ENCODE measurements at places on chromosomes 12 and 14.

DNA sequence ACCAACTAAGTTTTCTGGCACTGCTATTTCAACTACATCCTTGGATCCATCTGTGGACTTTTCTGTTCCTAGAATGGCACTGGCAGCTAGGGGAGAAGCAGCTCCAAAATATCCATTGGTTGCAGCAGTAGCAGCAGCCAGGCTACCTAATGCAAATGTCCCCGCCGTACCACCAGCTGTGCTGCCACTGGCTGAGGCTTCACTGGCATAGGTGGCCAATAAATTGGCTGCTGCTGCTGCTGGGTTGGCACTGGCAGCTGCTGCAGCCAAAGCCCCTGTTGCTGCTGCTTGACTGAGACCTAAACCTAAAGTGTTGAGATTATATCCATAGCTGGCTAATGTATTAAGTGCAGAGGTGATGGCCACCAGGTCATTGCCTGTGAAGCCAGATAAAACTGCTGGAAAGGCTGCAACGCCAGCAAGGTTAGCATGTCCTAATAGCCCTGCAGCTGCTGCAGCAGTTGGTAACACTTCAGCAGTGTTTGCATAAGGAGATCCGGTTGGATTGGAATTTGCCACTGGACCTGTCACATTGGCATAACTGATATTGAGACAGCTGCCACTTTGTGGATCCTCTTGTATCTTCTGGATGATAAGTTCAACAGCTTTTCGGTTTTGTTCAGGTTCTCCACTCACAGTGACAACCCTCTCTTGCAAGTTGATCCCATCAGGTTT lies 149.5 kb downstream of the NOVA1 start:
- no peak for DNase-seq

DNA sequence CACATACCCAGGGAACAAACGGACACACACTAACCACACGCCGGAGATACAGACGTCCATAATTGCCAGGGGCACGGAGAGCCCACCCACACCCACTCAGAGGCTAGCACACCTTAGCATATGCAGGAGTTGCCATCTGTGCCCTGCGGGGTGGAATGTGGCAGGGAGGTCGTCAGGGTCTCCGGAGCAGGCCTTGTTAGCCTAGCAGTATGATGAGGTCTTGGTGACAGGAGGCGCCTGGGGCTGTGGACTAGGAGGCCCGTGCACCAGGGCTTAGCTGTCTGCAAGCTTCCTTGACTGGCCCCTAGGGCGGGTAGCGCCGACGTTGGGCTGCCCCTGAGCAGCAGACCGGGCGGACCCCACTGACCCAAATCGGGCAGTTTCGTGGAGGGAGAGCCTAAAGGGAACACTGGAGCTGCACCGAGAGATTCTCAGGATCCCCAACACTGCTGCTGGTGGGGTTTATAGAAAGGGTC lies 10.0 kb downstream of the STAC3 start:
- no peak for DNase-seq

DNA sequence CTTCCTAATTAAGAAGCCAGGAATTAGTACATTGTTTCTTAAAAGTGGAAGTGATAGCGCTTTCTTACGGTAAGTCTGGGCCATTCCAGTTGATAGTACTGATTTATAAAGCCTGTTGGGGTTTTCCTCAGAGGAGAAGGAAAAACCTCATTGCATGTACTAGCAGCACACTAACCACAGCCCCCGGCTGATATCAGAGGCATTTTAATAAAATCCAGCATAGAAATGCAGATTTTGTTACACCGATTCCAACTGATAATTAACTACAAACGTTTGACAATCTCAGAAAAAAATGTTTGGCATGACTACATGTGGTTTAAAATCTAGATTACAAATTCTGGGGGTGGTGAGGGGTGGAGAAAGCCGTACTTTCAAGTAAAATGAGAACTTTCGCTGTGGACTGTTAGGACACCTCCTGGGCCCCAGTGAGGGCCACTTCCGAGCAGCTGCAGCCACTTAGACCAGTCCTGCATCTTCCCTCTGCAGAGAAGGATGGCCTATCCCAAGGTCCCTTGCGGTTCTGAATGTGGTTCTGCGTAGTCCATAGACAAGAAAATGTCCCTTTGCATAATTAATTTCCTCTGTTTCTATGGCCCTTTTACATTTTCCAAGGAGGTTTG lies 374.4 kb downstream of the NUAK1 start:
- DNase-seq = no peak

DNA sequence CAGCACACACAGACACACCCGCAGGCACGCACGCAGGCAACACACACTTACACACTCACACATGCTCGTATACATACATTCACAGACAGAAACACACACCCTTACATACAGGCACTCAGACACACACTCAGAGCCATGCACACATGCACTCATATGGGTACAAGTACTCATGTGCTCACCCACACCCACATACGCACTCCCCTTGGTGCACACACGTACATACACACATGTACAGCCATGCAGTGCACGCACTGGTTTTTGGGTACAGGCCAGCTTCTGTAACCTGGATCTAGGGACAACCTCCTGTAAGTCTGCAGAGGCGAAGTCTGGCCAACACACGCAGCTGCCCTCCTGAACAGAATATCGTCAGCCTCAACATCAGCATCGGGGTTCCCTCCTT lies 221.3 kb upstream of the RTL1 start:
- DNase-seq = no peak

DNA sequence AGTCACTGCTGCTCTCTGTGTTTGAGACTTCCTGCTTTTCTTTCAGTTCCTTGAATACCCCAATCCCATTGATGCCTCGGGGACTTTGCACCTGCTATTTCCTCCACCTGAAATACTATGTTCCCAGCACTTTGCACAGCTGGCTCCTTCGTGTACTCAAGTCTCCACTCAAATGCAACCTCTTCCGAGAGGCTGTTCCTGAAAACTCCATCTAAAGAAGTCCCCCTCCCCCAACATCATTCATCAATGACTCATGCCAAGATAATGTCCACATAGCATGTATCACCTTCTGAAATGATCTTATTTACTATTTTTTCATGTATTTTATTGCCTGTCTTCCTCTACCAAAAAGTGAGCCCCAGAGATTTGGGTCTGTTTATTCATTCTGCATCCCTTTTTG lies 48.6 kb downstream of the HSPB8 start:
- no peak for DNase-seq

- DNase-seq = no peak
Measured at GRCh38 chr12:10305411-10305810, 2.3 kb upstream of the KLRD1 start.

DNA sequence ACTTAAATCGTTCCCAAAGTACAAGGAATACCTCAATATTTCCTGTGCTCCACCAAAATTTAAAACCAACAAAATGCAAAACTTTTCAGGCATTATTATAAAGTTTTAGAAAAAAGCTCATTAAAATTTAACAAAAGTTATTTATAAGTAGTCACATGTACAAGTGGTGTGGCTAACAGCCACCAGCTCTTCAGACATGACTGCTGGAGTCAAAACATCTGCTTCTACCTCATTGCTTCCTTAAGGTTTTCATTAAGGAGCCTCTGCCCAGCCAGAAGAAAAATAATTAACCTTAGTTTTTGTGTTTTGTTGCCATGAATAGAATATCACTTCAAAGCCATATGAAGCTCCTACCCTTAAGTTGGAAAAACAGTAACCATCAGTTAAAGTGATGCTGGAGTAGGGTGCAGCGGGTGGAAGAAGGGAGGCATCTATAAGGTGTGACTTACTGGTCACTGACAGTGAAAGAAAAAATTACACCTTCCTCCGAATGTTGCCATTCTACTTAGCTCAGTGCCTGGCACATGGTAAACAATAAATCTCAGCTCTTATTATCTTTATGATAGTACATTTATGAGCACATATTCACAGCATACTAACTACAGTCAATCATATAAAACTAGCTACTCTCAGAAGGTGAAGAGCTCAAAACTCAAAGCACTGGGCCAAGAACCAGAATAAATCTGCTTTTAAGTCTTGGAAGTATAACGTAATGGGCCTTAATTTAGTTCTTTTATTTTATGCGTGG lies 57.7 kb downstream of the GALC start:
- DNase-seq = no peak

GRCh38 chr12:90238663-90239271 lies 530.1 kb upstream of the ATP2B1 start:
- no peak for DNase-seq

- DNase-seq = no peak
Measured at GRCh38 chr14:69953266-69953915, 74.2 kb downstream of the SMOC1 start.

DNA sequence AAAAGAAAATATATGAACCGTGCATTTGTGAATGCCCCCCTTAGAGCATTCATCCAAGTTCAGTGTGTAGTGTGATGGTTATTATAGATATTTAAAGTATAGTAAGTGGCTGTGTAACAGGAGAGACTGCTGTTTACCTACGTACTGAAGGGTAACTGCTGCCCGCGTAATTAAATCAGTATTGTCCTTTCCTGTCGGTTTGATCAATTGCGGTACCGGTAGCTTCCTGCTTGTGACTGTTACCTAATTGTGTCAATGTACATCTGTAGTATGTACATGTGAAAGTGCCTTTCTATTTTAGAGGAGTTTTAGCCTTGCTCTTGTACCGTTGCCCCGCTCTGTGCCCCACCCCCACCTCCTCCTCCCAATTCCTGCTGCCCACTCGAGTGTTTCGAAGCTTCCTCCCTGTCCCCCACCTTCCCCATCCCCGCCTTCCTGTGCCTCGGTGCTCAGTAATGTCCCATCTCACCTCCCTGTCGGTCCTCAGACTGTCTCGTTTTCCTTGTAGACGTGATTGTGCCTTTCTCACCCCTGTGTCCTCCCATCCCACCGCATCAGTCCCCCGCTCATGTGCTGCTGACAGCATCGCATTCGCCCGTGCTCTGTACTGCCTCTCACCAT lies 75.0 kb downstream of the KICS2 start:
- DNase-seq = peak; percentile 4

DNA sequence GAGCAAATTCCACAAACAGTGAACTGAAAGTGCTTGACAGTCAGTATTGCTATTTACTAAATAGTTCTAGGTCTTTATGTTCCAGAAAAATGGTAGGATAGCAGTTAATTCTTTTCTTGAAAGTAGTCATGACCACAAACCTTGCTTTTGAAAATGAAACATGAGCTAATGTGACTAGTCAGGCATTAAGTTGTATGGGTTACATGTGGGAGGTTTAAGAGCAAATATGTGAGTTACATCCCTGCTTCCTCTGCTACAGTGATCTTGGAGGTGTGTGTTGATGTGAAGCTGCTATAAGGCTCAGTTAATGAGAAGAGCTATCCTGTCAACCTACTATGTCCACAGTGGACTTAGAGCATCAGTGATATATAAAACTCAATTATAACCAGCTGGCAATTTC lies 741.6 kb downstream of the FSCB start:
- DNase-seq = no peak

DNA sequence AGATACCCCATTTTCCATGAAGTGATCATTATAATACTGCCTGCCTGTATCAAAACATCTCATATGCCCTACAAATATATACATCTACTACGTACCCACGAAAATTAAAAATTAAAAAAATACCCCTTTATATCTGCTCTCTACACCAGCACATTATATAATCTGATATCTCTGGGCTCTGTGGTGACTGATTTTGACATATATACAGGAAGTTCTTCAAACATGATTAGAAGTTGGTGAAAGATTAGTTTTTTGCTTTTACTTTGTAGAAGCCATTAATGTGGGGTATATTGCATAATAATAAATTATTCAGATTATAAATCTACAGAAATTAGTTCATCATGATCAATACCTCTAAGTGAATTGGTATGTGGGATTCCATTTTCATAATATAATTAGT lies 126.7 kb upstream of the MDM1 start:
- no peak for DNase-seq

GRCh38 chr12:92516277-92516600 lies 186.6 kb upstream of the PLEKHG7 start:
- no peak for DNase-seq

GRCh38 chr12:53651737-53652136 lies 24.1 kb downstream of the ATP5MC2 start:
- no peak for DNase-seq

DNA sequence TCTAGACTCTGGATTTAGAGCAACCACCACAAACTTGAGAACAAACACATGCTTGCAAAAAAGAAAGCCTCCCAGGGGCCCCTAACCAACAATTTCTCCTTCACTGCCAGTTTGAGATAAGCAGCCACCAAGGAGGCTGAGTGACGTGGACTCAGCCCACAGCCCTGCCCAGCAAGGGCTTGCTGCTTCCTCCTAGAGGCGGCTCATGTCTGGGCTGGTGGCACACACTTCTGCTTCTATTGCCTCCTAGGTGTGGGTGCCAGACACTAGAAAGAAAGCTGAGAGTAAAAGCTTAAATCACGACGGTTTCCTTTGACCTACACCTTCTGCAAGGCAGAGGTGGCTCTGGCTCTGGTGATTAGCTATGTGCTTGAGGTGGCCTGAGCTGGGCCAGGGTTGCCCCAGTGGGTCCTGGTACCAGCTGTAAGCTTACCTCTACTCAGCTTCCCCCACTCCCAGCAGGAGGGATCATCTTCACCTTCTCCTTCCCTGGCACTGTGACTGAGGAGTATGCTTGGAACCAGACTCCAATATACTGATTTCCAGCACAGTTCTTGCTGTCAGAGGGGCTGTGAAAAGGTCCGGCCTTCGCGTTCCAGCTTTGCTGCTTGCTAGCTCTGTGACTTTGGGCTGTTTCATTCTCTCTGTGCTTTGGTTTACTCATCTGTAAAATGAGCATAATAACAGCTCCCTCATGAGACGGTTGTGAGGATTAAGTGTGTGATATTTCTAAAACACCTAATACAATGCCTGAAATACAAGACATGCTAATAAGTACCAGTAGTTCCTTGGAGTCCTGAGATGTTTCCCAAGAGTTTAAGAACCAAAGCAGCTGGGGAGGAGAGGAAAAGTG lies 89.7 kb upstream of the PARP11 start:
- peak; percentile 63 for DNase-seq

GRCh38 chr14:90487031-90487430 lies 90.2 kb downstream of the CALM1 start:
- no peak for DNase-seq

GRCh38 chr14:51867741-51868140 lies 7.3 kb downstream of the GNG2 start:
- no peak for DNase-seq

GRCh38 chr14:93941293-93941910 lies 14.3 kb downstream of the FAM181A start:
- DNase-seq = no peak

- DNase-seq = no peak
Measured at GRCh38 chr12:57983858-57984505, 42.6 kb downstream of the ATP23 start.

DNA sequence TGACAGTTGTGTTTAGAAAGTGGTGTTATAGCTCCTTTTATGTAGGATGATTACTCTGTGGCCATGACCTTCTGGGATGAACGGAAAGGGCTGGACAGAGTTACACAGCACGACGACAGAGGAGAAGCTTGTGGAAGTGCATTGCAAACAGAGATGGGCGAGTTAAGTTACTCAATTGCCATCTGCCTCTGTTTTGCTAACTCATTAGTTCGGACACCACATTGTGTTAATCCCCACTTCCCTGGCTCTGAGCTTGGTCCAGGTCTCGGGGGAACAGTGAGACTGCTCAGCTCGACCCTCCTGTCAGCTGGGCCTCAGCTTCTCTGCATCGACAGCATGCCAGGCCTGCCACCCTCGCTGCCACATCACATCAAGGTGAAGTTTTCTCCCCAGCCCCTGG lies 408.0 kb downstream of the ZFP36L1 start:
- DNase-seq = no peak
